Pancreas (tissue), 10 donors: ENCODE measurements at places on chromosomes 5 and 9.

GRCh38 chr5:78116167-78116566, 178.3 kb downstream of the AP3B1 start:
- DNase-seq: no peak

DNA sequence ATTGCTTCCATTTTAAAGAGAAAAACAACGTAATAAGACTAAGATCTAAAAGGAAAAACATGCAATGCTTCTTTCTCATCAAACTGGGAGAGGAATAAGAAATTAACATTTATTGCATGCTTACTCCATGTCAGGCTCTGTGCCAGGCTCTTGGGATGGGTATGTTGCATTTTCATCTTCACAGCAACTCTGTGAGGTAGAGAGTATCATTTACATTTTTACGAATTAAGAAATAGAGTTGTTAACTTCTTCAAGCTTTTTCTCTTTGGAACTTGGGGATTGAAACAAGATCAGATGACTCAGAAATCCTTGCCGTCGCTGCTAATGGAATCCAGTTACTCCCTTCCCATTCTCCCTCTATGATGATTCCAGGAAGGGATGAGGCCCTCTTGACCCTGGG, 39.5 kb downstream of the PDE8B start:
- no peak for DNase-seq

DNA sequence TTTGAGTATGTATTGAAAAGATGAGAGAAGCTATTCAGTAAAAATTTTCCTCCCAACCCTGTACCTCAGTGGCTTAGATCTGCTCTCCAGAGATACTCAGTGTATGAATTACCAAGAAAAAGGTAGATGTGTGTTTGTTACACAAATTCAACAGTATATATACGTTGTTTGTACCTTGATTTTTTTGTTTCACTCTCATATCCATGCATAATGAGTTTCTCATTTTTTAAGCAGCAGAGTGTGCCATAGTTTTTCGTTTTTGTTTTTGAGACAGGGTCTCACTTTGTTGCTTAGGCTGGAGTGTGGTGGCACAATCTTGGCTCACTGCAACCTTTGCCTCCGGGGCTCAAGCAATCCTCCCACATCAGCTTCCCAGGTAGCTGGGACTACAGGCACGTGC, 77.7 kb downstream of the RAB24 start:
- DNase-seq: no peak

DNA sequence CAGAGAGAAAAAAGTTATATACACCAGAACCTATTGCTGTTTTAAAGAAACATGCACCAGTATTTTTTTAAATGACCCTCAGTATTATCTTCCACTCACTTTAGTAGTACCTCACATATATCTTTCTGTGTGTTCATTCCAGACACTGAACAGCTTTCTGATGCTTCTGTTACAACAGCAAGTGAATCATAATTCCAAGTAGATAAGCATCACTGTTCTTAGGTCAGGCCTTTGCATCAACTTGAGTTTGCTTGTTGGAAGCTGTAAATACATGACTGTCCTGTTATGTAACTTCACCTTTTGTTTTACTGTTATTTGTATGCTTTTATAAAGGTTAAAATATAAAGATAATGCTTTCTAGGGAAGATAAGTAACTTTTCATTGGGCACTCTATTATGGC, 184.4 kb downstream of the ISL1 start:
- no peak for DNase-seq

GRCh38 chr5:111079846-111080245, 8.3 kb downstream of the TSLP start:
- DNase-seq: no peak

GRCh38 chr9:136267261-136268111, 21.9 kb upstream of the QSOX2 start:
- DNase-seq: peak; percentile 95

GRCh38 chr9:126690431-126691051, 76.8 kb downstream of the LMX1B start:
- DNase-seq: peak; percentile 43

DNA sequence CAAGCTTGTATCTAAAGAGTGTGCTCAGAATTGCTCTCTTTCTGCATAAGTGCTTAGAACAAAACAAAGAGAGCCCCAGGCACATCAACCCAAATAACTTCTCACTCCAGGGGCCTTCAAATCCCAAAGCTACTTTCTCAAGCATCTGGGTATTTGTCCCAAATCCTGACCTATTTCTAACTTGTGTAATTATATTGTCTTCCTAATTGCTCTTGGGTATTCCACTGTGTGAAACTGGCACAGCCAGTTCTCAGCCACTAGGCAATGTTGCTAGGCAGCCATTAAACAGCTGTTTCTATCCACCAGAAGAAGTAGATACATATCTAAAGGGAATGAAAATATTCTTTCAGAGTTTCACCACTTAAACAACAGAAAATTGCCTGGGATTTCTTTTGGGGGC, 198.8 kb downstream of the PRELID2 start:
- DNase-seq: no peak

DNA sequence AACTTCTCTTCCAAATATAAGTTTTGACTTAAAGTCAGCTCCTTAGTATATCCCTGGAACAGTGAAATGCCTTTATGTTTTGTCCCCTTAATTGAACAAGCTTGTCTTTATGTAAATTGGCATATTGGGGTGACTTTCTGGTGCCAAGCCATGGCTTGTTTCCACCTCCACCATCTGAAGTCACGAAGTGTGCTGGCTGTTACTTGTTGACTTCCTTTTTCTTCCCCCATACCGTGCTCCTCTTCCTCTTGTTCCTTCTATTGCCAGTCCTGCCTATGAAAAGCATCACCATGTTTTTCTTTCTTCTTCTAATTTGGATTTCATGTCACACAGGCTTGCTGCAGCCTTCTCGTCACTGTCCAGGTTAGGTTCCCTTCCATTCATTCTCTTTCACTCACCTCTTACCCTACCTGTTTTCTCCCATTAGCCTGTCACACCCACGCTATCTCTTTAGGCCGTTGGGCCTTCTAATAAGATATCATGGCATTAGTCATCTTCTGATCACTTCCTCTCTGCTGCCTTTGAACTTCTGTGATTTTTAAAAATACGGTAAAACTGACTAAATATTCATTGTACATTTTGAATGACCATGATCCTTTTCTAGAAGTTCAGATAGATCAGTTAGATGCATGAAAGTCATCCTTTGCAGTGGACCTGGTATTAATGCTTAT, 48.1 kb downstream of the IQGAP2 start:
- no peak for DNase-seq

GRCh38 chr9:119086590-119086989, 282.6 kb downstream of the BRINP1 start:
- DNase-seq: no peak

DNA sequence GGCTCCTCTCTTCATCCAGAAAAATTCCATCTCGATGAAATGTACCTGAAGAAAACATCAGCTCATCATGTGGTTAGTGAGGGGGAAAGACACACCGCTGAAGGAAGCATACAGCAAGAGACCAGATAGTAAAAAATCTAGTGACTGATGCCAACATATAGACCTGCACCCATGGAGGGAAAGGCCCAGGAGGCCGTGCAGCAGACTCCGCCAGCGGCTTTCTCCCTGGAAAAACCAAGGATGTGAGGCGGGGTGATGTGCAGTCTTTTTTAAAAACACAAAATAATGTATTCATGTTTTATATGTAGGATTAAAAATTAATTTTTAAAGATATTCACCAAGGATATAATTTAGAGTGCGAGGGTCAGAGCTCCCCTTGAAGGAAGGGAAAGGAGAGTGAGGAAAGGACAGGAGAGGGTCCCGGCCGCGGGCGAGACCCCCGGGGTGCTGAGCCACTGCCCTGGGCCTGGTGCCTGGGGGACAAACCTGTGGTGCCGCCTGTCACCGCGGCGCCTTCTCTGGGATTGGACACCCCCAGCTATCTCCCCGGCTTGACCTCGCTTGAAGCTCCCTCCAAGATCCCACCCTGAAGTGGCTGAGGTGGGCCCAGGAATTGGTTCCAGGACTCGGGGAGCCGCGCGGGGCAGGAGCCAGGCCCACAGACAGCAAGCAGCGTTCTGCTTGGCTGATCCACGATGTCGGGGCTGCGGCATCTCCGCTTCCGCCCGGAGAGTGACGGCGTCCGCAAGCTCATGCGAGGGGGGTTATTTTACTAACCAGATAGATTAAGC, 12.1 kb upstream of the UNC5A start:
- no peak for DNase-seq

DNA sequence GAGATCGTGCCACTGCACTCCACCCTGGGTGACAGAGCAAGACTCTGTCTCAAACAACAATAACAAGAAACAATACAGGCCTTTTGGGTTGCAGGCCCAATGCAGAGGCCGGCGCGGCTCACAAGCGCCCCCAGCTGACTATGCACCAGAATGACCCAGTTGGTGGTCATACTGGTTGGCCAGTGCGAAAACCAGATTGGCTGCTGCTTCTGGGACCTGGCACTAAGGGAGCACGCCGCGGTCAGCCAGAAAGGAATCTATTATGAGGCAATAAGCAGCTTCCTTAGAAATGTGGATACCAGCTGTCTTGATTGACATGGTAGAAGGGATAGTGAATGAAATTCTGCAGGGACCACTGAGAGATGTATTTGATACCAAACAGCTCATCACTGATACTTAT, 35.0 kb downstream of the RANBP17 start:
- peak; percentile 16 for DNase-seq

GRCh38 chr9:107648153-107648715, 158.7 kb upstream of the KLF4 start:
- no peak for DNase-seq

DNA sequence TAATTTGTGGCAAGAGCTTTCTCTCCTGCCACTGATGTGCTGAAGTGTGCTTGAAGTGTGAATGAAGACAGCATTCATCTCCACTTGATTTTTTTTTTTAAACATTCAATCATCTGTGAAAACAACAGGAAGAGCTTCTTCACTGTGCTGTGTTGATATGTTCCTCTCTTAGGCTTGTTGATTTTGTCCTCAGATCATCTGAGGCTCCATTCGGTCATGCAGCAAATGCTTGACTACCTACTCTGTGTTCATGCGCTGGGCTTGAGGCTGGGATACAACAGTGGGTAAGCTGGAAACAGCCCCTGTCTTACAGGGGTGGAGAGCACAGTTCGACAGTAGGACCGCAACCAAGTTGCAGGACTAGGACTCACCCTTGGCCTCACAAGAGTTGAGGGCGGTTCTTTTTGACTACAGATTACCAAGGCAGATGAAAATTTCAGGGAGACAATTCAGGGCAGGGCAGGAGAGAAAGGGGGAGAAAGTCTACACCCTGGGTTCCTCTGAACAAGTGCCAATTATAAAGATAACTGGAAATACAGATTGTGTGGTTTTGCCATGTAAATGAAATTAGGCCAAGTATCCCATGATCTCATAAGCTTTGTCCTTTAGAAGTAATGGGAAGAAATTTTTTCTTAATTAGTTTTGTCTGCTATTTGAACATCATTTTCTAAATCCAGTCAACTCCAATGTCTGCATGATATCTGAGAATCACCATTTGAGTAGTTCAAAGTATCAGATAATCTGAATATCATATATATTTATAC, 31.0 kb upstream of the F2R start:
- DNase-seq: no peak

DNA sequence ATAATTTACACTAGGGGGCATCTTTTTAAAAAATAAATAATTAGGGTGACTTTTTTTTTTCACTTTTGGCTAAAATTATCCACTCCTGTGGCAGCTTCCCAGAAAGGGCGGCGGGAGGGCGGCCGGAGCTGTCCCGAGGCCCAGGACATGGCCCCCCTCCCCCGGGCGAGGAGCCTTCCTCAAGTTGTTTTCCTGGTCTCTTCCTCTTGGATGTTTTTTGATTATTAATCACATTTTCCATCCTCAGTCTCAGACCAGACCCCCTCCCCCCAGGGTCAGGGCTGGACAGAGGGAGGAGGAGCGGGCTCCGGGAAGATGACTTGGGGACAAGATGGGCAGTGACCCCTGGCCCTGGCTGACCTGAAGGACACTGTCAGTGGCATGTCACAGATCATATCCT, 4.7 kb upstream of the CNTFR start:
- no peak for DNase-seq

GRCh38 chr5:37926732-37927131, 86.9 kb upstream of the GDNF start:
- DNase-seq: no peak

DNA sequence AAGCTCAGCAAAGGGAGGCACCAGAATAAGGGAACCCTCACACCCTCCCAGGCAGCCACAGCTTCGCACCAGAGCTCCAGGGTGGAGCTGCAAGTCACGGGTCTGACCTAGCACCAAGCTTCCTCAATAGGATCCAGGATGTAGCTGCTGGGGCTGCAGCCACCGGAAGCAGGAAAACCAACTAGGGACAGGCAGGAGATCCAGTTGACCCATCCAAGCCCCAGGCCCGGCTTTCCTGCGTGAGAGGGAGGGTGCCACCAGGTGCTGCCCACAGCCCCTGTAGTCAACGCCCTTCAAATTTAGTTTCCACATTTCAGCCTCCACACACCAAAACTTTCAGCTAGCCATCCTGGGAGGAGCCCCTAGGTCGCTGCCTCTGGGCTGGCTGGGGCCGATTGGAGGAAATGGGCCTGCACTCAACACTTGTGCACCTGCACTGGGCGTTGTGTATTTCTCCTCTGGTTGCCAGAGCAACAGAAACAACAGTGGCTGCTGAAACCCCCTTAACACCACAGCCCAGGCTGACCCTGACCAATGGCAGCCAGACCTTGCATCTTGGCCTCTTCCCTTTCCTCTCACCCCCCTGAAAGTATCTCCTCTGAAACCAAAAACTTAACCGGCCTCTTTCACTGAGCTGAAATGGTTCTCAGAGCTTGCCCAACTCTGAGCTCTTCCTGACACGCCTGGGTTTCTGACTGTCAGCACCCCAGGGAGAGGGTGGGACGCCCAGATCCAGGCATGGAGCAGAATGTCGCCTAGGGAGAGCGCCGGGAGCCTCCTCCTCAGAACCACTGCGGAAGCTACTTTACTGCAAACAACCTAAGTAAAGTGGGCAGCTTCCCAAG, 226.5 kb upstream of the MAP3K1 start:
- no peak for DNase-seq

GRCh38 chr9:136354592-136355085, 8.9 kb downstream of the DNLZ start:
- DNase-seq: no peak

DNA sequence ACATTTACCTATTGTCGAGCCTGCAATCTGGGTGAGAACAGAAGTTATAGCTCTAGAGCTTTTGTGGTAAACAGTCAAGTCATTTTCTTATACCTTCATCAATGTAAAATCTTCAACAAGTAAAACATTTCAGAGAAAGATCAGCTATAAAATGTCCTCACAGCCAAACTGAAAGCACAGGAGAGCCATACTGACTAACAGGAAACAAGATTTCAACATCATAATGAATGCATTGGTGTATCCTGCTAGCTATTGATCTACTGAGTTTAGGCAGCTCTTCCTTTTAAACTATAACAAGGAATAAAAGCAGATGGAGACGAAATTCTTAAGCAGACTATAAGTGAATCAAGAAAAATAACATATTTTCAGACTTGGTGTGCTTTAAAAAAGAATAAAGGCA, 1522.9 kb upstream of the WWC1 start:
- no peak for DNase-seq

DNA sequence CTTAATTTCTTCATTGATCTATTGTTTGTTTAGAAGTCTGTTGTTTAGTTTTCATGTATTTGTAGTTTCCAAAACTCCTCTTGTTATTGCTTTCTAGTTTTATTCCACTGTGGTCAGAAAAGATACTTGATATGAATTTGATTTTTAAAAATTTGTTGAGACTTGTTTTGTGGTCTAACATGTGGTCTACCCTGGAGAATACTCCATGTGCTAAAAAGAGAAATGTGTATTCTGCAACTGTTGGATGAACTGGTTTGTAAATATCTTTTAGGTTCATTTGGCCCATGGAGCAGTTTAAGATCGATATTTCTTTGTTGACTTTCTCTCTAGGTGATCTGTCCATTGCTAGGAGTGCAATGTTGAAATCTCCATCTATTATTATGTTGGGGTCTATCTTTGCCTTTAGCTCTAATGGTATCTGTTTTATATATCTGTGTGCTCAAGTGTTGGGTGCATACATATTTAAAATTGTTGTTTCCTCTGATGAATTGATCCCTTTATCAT, 150.6 kb upstream of the ATP10B start:
- DNase-seq: no peak
